NCI-H82 (cell line): ENCODE measurements at places on chromosomes 6 and 20.

GRCh38 chr6:161578478-161578877, 304.6 kb upstream of the AGPAT4 start:
- peak; percentile 21 for DNase-seq

DNA sequence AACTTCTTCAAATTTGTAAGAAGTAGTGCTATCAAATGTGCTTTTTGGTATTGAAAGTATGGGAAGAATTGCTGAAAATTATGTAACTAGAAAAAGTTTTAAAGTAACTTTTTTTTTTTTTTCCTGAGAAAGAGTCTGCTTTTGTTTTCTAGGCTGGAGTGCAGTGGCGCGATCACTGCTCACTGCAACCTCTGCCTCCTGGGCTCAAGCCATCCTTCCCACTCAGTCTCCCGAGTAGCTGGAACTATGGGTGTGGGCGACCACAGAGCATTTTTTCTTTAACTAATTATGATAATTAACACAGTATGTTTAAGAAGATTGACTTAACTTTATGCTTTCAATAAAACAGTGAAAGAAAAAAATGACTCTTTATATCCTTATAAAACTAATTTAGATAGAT, 38.4 kb downstream of the BMP5 start:
- no peak for DNase-seq

DNA sequence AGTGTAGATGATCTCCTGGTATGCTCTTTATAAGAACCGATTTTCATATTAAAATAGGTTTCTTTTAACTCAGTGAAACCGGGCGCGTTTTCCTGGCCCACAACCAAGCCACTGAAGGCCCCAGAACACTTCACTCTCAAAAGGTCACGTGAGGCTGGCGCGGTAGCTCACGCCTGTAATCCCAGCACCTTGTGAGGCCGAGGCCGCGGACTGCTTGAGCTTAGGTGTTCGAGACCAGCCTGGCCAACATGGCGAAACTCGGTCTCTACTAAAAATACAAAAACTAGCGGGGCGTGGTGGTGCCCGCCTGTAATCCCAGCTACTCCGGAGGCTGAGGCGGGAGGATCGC, 402 bp upstream of the TAF8 start:
- DNase-seq = peak; percentile 37

GRCh38 chr20:62191781-62192559, 9.1 kb downstream of the MTG2 start:
- no peak for DNase-seq
